ENCODE measurements at places on chromosomes 2 and 18. TPM values are rescaled to one million over a fixed set of nuclear protein-coding genes. Genes with fewer than 3 reads are reported as not detected.

- peaks cover 57% of the 10 kb centered on the region for H3K27me3 ChIP-seq
- H3K36me3 ChIP-seq, result no peaks in the 10 kb centered on the region
- peaks cover 29% of the 10 kb centered on the region for H3K4me1 ChIP-seq
These were observed 90.3 kb upstream of the BCL2L11 start for GRCh38 chr2:111030260-111030891.

- peaks cover 8% of the 10 kb centered on the region for H3K27me3 ChIP-seq
- no peak overlapping the region for H3K27ac ChIP-seq
- no peak for DNase-seq
- no peaks in the 10 kb centered on the region for H3K4me1 ChIP-seq
- H3K36me3 ChIP-seq, result no peaks in the 10 kb centered on the region
These were observed 124.0 kb downstream of the NRP2 start for GRCh38 chr2:205806143-205806905.

GRCh38 chr2:24075259-24075658 is 867 bp downstream of the SF3B6 start:
- H3K36me3 ChIP-seq, result peaks cover 11% of the 10 kb centered on the region
- H3K4me1 ChIP-seq, result peaks cover 43% of the 10 kb centered on the region
- H3K27me3 ChIP-seq, result no peaks in the 10 kb centered on the region
- peak overlapping the region; percentile 89 for H3K4me3 ChIP-seq
- no peak for DNase-seq
- peak overlapping the region; percentile 86 for H3K27ac ChIP-seq

DNA sequence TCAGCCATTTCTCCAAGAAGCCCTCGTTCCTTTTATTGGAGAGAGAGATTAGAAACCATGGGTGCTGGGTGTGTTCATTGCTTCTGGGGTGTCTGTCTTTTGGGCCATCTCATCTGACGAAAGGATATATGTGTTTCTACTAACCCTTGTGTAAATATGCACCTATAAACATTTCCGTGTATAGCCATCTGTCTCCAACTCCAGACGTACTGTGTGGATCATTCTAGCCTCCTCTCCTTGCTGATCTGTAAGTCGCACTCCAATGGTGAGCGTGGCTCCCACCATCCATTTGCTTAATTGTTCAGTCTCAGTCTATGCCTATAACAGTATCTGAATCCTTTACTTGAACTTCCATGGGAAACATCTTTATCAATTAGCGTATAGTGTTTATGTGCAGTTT is 1.8 kb downstream of the RBFA start:
- peak overlapping the region; percentile 21 for H3K4me3 ChIP-seq
- peaks cover 12% of the 10 kb centered on the region for H3K36me3 ChIP-seq
- no peaks in the 10 kb centered on the region for H3K27me3 ChIP-seq

- no peak overlapping the region for H3K27ac ChIP-seq
- peaks cover 19% of the 10 kb centered on the region for H3K36me3 ChIP-seq
- no peaks in the 10 kb centered on the region for H3K27me3 ChIP-seq
- peaks cover 10% of the 10 kb centered on the region for H3K4me1 ChIP-seq
- no peak overlapping the region for H3K4me3 ChIP-seq
- no peak for DNase-seq
These were observed 34.5 kb downstream of the PTPN4 start for GRCh38 chr2:119794237-119794636.

DNA sequence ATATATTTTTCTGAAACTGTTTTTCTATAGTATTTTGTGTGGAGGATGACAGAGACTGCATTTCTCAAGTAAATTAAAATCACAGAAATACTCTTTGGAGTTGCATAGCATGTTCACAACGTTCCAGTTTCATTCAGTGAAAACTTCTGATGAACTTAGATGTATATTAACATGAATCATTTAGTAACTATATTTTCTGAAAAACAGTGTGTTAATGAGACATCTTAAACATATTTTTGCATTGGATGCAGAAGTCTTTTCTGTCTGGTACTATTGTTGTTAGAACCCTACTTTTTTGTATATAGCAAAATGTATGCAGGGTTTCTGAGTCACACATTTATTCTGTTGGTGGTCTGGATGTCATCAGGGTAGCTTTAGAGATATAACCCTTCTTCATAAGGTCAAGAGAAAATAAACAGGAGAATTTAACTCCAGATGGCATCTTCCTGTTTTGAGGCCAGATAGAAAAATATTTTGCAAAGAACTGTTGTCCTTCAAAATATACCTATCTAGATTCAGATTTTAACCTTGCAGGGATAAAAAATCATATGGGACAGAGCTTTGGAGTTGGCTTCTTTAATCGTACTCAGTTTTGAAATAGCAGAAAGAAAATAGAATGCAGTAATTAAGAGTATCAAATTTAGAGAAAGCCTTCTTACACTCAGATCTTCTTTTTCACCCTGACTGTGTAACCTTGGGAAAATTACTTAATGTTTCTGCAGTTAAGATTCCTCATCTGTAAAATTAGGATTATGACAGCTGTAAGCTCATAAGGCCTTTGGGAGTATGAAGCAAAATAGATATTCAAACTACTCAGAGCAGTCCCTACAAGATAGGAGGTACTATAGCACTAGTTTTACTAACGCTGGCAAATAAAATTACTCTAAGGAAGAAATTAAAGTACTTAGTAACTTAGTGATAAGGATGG is 5.3 kb downstream of the COL3A1 start:
- peaks cover 13% of the 10 kb centered on the region for H3K27me3 ChIP-seq
- peak overlapping the region; percentile 67 for H3K4me3 ChIP-seq
- no peak for DNase-seq
- H3K36me3 ChIP-seq, result no peaks in the 10 kb centered on the region

The MAPK4 gene
- total RNA-seq, result not detected

- H3K27ac ChIP-seq, result no peak overlapping the region
- DNase-seq, result no peak
- no peak overlapping the region for H3K4me3 ChIP-seq
- peaks cover 42% of the 10 kb centered on the region for H3K27me3 ChIP-seq
- H3K4me1 ChIP-seq, result no peaks in the 10 kb centered on the region
These were observed 7.4 kb upstream of the RHOB start for GRCh38 chr2:20439503-20439902.

The NOSTRIN gene
- not detected for total RNA-seq

The NT5C1B gene
- not detected for total RNA-seq

DNA sequence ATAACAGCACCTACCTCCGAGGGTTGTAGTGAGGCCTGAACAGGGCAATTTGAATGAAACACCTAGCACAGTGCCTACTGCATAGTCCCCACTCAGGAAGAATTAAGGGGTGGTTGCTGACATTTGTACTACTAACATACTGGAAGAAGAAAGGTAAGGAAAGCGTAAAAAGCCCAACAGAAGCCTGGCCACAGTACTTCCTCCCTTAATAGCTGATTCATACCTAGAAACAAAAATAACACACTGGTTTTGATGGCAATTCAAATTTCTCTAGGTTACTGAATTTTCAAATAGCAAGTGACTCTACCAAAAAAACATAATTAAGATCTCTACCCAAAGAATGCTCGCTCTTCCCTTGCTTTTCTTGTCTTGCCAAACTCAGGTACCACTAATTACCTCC is 16.2 kb downstream of the SUCLG1 start:
- DNase-seq, result no peak
- H3K4me1 ChIP-seq, result peaks cover 13% of the 10 kb centered on the region
- H3K4me3 ChIP-seq, result no peak overlapping the region
- no peak overlapping the region for H3K27ac ChIP-seq

The ACADL gene
- total RNA-seq, result not detected

GRCh38 chr2:223169830-223170605 is 118.0 kb downstream of the KCNE4 start:
- no peak overlapping the region for H3K27ac ChIP-seq
- H3K36me3 ChIP-seq, result no peaks in the 10 kb centered on the region
- no peak overlapping the region for H3K4me3 ChIP-seq

The IL36RN gene
- not detected for total RNA-seq

The IL1F10 gene
- total RNA-seq, result not detected

DNA sequence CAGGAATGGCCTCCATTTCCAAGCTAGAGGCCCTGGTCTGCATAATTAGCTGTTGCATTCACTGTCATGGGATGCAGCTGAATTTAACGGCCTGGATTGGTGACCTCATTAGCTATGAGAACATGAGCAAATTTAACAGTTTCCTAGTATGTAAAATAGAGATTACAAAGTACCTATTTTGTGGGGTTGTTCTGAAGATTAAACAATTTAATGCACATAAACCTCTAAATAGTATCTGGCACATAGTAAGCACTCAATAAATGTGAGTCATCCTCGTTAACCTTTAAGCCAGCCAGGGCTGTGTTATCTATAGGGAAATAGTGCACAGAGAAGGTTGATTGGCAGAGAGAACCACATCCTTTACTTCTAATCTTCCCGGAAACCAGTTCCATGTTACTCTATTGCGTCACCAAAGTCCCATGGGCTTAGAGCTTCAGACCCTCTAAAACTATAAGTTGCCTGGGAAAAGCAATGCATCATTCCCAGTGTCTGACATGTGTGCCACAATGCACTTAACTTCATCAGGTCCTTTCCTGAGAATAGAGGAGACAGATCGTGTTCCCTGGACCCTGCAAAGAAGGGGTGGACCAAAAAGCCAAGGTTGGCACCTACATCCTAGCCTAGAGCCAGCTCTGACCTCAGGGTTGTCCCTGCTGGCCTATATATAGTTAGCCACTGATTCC is 196.5 kb downstream of the LNPK start:
- no peaks in the 10 kb centered on the region for H3K36me3 ChIP-seq
- no peaks in the 10 kb centered on the region for H3K4me1 ChIP-seq
- H3K27me3 ChIP-seq, result peaks cover 12% of the 10 kb centered on the region
- no peak for DNase-seq
- H3K27ac ChIP-seq, result no peak overlapping the region
- no peak overlapping the region for H3K4me3 ChIP-seq

- peak overlapping the region; percentile 1 for H3K4me3 ChIP-seq
- H3K27me3 ChIP-seq, result no peaks in the 10 kb centered on the region
- DNase-seq, result peak; percentile 43
- H3K36me3 ChIP-seq, result no peaks in the 10 kb centered on the region
- peaks cover 13% of the 10 kb centered on the region for H3K4me1 ChIP-seq
- H3K27ac ChIP-seq, result no peak overlapping the region
These were observed 50.6 kb downstream of the RAPH1 start for GRCh38 chr2:203484266-203485112.

DNA sequence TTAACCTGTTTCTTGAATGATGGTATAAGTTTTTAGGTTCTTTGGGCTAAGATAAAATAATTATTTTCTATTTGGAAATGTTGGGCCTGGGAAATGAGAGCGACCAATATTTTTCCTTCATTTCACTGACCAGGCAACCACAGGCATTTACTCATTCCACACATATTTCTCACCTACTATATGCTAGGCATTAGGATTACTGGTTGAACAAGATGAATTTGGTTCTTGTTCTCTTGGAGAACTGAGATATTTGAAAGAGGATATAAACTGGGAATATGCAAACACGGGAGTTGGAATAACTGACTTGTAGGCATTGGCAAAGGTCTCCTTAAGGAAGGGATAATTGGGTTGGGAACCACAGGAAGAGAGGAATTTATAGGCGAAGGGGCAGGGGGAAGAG is 3.9 kb upstream of the MYL1 start:
- no peaks in the 10 kb centered on the region for H3K4me1 ChIP-seq
- no peak for DNase-seq
- H3K27me3 ChIP-seq, result no peaks in the 10 kb centered on the region

The TCF7L1 gene
- total RNA-seq, result 0.07 TPM

DNA sequence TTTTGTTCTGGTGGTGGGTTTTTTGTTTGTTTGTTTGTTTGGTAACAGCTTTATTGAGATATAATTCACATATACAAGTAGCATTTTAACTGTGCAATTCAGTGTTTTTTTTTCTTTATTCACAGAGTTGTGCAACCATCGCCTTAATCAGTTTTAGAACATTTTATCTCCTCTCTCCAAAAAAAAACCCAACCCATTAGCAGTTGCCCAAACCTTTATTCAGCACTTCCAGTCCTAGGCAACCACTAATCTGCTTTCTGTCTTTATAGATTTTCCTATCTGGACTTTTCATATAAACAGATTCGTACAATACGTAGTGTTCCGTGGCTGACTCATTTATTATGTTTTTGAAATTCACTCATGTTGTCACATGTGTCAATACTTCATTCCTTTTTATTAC is 38.7 kb downstream of the CCDC138 start:
- H3K36me3 ChIP-seq, result peaks cover 2% of the 10 kb centered on the region
- no peaks in the 10 kb centered on the region for H3K4me1 ChIP-seq
- no peak overlapping the region for H3K27ac ChIP-seq
- H3K27me3 ChIP-seq, result no peaks in the 10 kb centered on the region

DNA sequence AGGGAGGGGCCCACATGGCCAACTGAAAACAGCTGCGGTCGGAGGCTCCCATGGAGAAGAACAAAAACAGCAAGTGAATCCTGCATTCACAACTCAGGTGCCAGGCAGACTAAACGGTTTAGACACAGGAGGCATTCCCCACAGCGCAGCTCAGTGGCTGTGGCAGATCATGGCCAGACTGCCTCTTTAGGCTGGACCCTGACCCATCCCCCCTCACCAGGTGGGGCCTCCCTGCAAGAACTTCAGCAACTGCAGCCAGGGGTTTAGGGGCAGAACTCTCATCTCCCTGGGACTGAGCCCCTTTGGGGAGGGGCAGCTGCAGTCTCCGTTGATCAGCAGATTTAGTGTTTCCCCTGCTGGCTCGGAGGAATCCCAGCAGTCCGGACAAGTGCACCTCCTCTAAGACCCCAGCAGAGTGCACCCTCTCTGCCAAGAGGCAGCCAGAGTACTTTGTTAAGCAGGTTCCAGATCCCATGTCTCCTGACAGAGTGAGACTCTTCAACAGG is 346.7 kb downstream of the SS18 start:
- no peak overlapping the region for H3K27ac ChIP-seq
- DNase-seq, result no peak
- no peaks in the 10 kb centered on the region for H3K27me3 ChIP-seq
- no peaks in the 10 kb centered on the region for H3K4me1 ChIP-seq
- H3K4me3 ChIP-seq, result no peak overlapping the region
- H3K36me3 ChIP-seq, result peaks cover 2% of the 10 kb centered on the region

The EFR3B gene
- 0.93 TPM for total RNA-seq

DNA sequence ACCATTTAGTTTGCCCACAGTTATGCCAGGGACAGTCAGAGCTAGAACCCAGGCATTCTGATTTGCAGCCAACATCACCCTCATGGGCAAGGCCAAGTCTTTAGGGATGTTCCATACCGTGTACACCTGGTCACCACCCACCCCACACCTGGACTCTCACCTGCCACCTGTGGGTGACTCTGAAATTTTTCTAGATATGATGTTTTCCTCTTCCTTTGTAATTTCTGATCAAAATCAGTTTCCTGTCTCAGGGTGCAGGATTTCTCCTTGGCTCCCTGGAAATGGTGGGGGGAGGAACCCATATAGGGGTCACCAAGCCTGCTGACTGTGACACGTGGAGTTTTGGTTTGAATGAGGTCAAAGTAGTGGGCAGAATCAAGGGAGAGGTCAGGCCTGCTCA is 138.2 kb downstream of the ACOXL start:
- no peaks in the 10 kb centered on the region for H3K36me3 ChIP-seq
- H3K27ac ChIP-seq, result no peak overlapping the region
- H3K27me3 ChIP-seq, result peaks cover 49% of the 10 kb centered on the region
- peaks cover 63% of the 10 kb centered on the region for H3K4me1 ChIP-seq
- DNase-seq, result no peak

GRCh38 chr2:46913471-46914381 is 1.9 kb downstream of the MCFD2 start:
- peak overlapping the region; percentile 7 for H3K27ac ChIP-seq
- H3K27me3 ChIP-seq, result no peaks in the 10 kb centered on the region
- H3K36me3 ChIP-seq, result peaks cover 14% of the 10 kb centered on the region
- no peak for DNase-seq

GRCh38 chr2:224248944-224249371 is 152.9 kb downstream of the FAM124B start:
- H3K4me3 ChIP-seq, result no peak overlapping the region
- no peak for DNase-seq
- H3K27me3 ChIP-seq, result peaks cover 15% of the 10 kb centered on the region
- no peak overlapping the region for H3K27ac ChIP-seq
- H3K4me1 ChIP-seq, result peaks cover 5% of the 10 kb centered on the region
- no peaks in the 10 kb centered on the region for H3K36me3 ChIP-seq

The ST8SIA5 gene
- not detected for total RNA-seq
